ENCODE measurements at places on chromosomes 4 and X.

DNA sequence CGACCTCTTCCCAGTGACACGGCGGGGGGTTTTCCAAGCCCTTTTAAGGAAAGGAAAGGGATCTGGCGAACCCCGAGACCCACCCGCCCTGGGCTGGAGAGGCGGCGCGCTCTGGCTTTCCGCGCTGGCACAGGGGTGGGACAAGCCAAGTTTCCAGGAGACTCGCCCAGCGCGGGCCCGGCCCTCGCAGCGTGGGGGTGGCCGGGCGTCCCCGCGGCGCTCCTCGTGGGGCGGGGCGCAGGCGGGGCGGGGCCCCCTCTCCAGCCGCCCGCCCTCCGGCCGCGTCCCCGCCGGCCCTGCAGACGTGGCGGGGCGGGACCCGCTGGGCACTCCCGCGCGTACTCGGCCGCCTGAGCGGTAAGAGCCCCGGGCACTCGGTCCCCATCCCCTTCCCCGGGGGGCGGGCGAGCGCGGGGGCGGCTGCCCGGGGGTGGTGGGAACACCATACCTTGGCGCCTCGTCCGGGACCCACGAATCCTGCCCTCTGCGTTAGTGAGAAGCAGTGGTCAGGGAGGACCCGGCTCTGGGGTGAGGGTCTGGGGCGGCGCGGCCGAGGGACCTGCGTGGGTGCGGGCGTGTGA is at the start of gene FAM114A1:
Gene FAM114A1 (plus strand): TSS at position 329 of the 581 bp plus-strand sequence. CDS start 10,273 bp downstream, outside the sequence.
- no peak for DNase-seq

GRCh38 chr4:78707268-78707667 is 68.9 kb upstream of the BMP2K start:
- no peak for DNase-seq

GRCh38 chr4:110087070-110087708 is 111.2 kb downstream of the ELOVL6 start:
- DNase-seq, result no peak

DNA sequence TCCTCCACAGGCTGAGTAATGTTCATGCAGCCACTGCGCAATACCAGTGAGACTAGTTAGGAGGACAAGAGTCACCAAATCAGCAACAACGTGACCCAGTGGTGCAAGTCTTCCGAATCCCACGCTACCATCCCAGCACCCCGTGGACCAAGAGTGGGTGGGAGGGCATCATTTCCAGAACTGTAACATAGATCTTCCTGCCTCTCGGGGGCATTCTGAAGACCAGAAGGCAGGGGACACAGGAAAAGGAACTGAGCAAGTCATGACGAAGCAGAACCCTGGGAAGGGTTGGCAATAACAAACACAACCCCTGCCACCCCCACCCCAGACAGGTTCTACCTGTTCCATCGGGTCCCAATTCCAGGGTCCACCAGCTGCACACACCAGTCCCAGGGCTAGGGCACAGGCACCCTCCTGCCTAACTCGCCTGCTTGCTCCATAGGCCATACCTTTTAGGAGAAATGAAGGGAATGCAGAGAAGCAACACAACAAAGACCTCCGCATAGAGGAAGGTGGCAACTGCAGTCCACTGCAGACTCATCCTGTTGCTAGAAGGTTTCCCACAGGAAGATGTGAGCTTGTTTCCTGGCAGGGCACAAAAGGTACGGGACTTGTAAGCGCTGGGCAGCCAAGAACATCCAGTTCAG is 1.4 kb downstream of the BCAP31 start:
- no peak for DNase-seq

GRCh38 chr4:2685541-2685940 is 70.6 kb downstream of the TNIP2 start:
- DNase-seq, result no peak

GRCh38 chrX:16979226-16979625 is 32.8 kb downstream of the REPS2 start:
- no peak for DNase-seq
